ENCODE measurements at places on chromosomes 6 and 20.

DNA sequence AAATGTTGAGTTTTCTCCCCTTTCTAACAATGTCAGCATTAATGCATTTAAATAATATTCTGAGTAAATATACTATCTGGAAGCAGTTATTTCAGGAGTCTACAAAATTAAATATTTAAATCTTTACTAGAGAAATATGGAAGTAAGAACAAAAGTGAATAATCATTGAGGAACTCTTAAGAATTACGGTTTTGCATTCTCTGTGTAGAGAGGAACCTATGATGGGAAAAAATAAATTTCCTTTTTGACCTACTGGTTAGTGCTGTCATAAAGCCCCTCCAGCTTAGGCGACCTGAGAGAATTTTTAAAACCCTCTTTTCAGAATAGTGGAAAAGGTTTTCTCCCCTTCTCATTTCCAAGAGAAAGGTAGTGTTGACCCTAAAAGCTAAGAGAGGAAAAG lies 64.8 kb downstream of the ATXN1 start:
- no peak for DNase-seq

DNA sequence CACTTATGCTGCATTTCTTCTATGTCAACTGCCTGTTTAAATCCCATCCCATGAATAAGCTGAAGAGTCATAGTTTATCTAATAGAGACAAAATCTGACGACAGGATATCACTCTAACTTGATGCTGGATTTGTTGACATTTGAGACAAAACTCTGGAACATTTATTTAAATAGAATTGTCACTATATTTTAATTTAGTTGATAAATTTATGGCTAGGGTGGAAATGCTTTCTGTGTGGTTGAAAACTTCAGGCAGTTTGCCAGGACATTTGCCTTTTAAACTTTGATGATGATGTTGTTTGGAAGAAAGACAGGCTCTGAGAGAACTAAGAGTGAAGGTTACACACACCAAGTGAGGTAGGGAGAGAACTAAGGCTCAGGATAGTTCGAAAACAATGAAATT lies 68.1 kb downstream of the GJA1 start:
- no peak for DNase-seq

- no peak for DNase-seq
These were observed 404.5 kb upstream of the HSF2 start for GRCh38 chr6:121994919-121995318.

DNA sequence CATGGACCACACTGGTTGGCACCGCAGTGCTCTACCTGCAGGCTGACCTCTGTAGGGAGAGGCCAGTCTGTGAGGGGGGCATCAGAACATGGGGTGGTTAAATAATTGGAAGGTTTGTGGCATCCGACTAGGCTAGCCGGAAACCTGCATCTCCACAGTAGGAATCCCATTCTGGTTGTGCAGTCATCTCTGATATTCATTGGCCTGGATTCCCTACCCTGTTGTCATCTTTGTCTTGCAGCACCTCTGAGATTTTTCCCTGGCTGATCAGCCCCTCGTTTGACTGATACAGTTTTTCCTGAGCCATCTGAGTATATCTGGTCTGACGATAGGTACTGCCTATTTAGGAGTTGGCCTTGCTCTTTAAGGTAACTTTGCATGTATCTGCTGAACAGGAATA lies 259.4 kb downstream of the TMEM242 start:
- no peak for DNase-seq

GRCh38 chr6:127869772-127870404 lies 31.0 kb downstream of the THEMIS start:
- DNase-seq, result no peak

- DNase-seq, result no peak
These were observed 305 bp downstream of the IL17A start for GRCh38 chr6:52186480-52186879.

DNA sequence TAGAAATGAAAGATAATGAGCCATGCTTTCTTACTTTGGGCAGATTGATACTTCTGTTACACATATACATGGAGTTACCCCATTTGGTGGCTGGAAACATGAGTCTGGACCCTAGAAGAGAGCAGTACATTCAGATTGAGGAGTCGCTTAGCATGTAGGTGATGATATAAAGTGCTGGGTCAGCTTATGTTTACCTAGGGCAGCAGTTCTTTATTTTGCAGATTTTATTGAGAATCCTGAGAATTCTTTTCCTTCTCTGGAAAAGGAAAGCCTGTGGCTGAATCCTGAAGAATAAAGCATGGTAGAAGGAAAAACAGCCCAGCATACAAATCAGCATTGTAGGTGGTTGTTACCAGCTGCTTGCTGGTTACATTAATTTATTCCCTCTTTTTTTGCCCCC lies 91.2 kb downstream of the SMAP1 start:
- no peak for DNase-seq

DNA sequence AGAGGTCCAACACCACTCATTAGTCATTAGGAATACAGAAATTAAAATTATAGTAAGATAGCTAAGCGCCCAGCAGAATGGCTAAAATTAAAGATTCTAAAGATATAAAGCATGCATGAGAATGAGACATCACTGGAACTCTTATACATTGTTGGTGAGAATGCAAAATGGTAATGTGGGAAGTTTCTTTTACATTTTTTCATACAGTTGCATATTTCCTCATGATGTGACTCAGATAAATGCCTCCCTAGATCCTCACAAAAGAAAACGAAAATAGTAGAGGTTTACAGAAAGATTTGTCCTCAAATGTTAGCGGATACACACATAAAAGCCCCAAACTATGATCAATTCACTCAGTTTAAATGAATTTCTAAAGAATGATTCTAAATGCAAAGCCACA lies 633.7 kb upstream of the GJE1 start:
- DNase-seq, result no peak

DNA sequence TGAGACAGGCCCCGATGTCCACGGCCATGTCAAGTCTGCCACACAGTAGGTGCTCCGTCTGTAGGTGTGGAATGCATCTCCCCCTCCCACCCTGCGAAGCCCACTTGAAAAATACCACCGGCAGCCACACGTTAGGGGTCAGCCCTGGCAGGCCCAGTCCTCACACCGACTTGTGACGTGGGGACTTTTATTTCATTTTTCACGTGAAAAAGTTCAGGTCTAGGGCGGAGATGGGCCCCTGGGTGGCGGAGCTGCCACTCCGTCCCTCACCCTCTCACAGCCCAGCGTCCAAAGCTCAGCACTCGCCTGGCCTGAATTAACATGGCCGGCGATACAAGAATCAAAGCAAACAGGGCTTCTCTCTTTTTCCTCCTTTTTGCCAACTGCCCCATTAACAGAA lies 3.8 kb upstream of the TUBB1 start:
- DNase-seq, result no peak

- DNase-seq, result no peak
These were observed 379.2 kb downstream of the BMP2 start for GRCh38 chr20:7146552-7147219.

GRCh38 chr6:10421158-10421920 lies 6.5 kb upstream of the TFAP2A start:
- DNase-seq, result no peak

DNA sequence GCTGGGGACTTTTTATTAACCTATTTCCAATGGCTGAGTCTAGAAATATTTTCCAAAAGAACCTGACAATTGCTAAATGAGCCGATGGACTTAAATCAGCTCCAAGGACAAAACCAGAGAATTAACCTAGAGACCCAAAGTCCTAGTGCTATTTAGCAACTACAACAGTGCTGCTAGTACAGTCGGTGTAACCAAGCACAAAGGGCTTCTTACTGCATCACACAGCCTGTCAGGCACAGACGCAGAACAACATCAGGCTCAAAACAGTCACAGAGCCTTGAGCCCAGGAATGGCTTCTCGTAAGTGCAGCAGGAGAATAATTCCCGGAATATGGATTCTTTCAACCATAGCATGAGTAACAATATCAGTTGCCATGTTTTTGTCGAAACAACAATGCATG lies 70.0 kb downstream of the GFOD1 start:
- DNase-seq, result no peak

Measured in activated T-helper 2 cell treated with anti-CD3 and anti-CD28 coated beads, Interferon-gamma antibody, Interleukin-2, Interleukin-4, amounts not matched to agents 10 μg/mL and 5 μg/mL and 100 μg/mL, durations not matched to agents 14 hours and 24 hours and 36 hours (primary cell).